ENCODE measurements at places on chromosomes 6 and 20.

GRCh38 chr6:1287103-1287591 is 24.8 kb upstream of the FOXQ1 start:
- no peak for DNase-seq

- DNase-seq: no peak
Measured at GRCh38 chr20:15627501-15627903, 945.7 kb downstream of the KIF16B start.

DNA sequence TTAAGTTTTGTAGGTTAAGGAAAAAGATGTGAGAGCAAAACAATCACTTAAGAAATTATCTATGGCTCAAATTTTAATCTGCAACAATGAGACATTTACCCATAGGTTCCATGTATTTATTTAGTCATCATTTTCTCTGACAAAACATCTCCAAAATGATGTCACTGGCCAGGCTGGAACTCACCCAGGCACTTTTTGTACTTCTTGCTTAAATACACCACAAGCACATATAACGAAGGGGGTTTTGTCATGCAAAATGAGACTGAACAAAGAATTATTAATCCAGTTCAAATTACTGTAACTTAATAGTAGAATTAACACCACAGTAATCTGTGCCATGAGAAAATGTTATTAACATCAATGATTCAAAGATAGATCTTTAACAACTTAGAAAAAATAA is 200.5 kb downstream of the PTPRK start:
- no peak for DNase-seq

- no peak for DNase-seq
Measured at GRCh38 chr20:1535420-1536175, 21.9 kb downstream of the SIRPD start.

GRCh38 chr6:6826095-6826901 is 237.8 kb downstream of the LY86 start:
- DNase-seq: peak; percentile 37

GRCh38 chr20:25249198-25249931 is 1.5 kb downstream of the PYGB start:
- no peak for DNase-seq

DNA sequence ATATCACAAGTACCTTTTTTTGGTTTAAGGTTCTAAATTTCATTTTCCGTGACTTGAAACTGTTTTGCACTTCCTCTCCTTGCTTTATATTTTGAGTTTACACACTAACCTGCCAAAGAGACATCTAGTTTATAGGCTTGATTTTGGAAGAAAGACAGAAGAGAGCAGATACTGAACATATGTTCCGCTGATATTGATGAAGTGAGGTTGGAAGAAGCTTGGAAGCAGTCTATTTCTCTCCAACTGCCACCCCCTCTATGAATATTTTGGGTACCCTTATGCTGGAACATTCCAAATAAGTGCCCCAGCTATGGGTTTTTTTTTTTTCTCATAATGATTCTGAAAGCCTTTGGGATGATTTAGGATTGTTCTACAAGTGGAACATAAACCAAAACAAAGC is 150.6 kb downstream of the LAMA2 start:
- DNase-seq: no peak

DNA sequence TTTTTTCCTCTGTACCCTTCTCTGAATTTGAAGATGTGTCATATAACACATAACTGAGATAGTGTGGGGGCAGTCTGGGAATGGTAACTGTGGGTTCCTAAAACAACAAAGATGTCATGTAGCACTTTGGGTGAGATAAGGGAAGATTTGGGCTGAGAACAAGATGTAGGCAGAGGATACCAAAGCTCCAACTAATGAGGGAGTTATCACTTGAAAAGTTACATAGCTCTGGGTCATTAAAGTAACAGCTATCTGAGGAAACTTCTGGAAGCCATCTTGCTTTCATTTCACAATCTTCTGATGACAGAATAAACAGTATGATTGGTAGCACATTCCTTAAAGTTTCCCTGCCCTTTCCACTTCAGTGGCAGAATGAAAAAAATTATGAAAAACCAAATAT is 255.4 kb downstream of the TBX18 start:
- DNase-seq: no peak

DNA sequence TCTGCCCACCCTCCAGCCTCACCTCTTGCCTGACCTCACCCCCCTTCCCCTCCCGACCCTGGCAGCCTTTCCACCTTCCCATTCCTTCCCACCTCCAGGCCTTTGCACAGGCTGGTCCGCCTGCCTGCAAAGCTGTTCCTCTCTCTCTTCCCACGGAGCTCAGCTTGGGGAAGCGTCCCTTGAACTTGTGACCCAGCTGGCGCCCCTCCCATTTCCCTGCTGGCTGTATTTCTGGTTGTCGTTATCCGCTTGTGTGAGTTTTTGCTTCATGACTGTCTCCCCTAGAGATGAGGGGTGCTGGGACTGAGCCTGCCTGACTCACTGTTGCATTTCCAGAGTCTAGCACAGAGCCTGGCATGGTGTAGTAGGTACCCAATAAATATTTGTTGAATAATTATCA is 32.5 kb downstream of the VSTM2L start:
- no peak for DNase-seq

DNA sequence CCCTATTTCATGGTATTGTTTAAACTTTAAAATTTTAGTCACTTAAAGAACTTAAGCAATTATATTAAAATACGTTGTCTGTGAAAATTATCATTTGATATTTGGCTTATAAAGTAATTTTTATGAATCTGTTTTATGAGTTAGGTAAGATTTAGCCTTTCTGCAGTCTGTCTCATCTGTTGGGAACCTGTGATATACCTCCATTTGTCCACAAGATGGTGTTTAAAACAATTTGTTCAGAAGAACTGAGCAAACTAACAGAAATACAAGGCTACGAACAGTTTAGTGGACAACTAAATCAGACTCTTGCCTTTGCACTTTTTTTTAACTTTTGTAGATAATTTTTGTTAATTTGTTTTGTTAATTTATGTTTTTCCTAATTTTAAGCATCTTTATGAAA is 92.4 kb downstream of the COL9A1 start:
- DNase-seq: no peak

GRCh38 chr6:41367061-41367460 is 31.7 kb downstream of the NCR2 start:
- DNase-seq: no peak

GRCh38 chr6:50842861-50843384 is 24.3 kb downstream of the TFAP2B start:
- no peak for DNase-seq

- DNase-seq: no peak
Measured at GRCh38 chr6:845101-845500, 152.2 kb upstream of the EXOC2 start.

GRCh38 chr6:46704562-46704961 is 16.9 kb downstream of the TDRD6 start:
- DNase-seq: no peak
